Large intestine (tissue), 12 donors: ENCODE measurements at places on chromosomes 4 and X.

- no peaks in the 10 kb centered on the region for H3K36me3 ChIP-seq
- no peak overlapping the region for H3K27ac ChIP-seq
- no peaks in the 10 kb centered on the region for H3K27me3 ChIP-seq
- DNase-seq = no peak
- H3K4me1 ChIP-seq = no peaks in the 10 kb centered on the region
Observed at GRCh38 chr4:177033632-177034031, 240.9 kb upstream of the VEGFC start.

DNA sequence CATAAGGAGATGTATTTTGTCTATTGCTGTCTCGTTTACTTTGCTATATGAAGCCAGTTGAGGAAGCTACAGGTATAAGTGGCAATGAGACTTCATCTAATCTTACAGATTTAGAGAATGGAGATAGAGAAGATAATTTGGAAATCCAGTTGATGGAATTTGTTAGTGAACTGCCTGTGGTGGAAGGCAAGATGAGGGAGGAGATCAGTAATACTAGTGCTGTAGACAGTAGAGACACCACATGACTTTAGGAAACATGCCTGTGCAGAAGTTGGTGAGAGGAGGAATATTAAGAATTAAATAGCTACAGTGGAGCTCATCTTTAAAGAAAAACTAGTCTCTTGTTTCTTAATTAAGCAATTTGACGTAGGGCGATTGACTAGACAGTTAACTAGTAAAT is 51.3 kb downstream of the RBPJ start:
- H3K27me3 ChIP-seq = no peaks in the 10 kb centered on the region
- no peaks in the 10 kb centered on the region for H3K4me1 ChIP-seq
- H3K27ac ChIP-seq = no peak overlapping the region

DNA sequence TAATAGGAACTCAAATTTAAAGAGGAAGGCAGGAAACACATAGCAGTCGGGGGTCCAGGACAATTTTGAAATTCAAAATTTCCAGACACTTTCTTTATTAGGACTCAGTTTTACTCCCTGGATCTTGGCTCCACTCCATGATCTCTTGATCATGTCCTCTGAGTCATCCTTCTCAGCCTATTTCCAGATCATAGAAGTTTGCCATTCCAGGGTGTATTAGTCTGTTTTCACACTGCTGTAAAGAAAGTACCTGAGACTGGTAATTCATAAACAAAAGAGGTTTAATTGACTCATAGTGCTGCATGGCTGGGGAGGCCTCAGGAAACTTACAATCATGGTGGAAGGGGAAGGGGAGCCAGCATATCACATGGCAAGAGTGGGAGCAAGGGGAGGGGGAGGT is 564.7 kb upstream of the ACTRT1 start:
- H3K36me3 ChIP-seq = no peaks in the 10 kb centered on the region
- no peak overlapping the region for H3K4me3 ChIP-seq
- H3K27me3 ChIP-seq = no peaks in the 10 kb centered on the region
- no peaks in the 10 kb centered on the region for H3K4me1 ChIP-seq
- no peak for DNase-seq

GRCh38 chr4:94897023-94897422 is 139.3 kb downstream of the BMPR1B start:
- no peak overlapping the region for H3K27ac ChIP-seq
- DNase-seq = no peak
- H3K4me3 ChIP-seq = no peak overlapping the region
- H3K4me1 ChIP-seq = no peaks in the 10 kb centered on the region
- no peaks in the 10 kb centered on the region for H3K27me3 ChIP-seq

DNA sequence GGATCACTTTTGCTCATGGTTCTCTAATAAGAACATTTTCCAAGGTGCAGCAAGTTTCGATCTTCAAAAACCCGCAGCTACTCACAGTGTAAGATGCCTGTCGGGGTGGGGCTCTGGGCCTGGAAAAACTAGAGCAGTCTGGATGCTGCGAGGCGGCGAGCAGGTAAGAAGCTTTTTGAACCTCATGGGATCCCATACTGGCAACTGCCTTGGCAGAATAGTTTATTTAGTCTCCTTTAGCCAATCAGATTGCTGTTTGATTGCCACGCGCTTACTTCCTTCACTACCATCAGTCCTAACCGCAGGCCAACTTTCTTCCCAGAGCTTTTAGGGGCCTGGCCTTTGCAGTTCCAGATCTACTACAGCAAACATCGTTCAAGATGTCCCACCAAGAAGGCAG is 61.3 kb upstream of the MAGEB10 start:
- no peaks in the 10 kb centered on the region for H3K27me3 ChIP-seq
- H3K4me3 ChIP-seq = no peak overlapping the region
- no peak overlapping the region for H3K27ac ChIP-seq
- no peak for DNase-seq
- H3K4me1 ChIP-seq = no peaks in the 10 kb centered on the region
- H3K36me3 ChIP-seq = no peaks in the 10 kb centered on the region

DNA sequence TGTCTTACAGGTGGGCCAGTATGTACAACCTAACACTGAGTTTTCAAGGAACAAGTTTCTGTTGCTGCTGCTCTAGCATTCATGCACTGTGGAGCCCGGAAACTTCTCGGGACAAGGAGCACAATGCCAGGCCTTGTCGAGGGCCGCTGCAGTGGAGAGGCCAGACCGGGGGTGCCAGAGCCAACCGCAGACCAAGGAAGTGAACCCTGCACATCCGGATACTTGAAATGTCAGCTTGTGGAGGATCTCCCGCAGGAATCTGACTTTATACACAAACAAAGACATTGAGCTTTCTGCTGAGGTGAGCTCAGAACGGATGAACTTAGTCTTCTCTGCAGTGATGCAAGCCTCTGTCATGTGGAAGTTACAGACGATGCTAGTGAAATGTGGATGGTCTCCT is 99.5 kb downstream of the ZNF827 start:
- H3K27ac ChIP-seq = no peak overlapping the region
- no peak overlapping the region for H3K4me3 ChIP-seq
- peaks cover 25% of the 10 kb centered on the region for H3K36me3 ChIP-seq
- no peaks in the 10 kb centered on the region for H3K4me1 ChIP-seq
- no peaks in the 10 kb centered on the region for H3K27me3 ChIP-seq

- no peaks in the 10 kb centered on the region for H3K36me3 ChIP-seq
- no peak overlapping the region for H3K4me3 ChIP-seq
- no peaks in the 10 kb centered on the region for H3K4me1 ChIP-seq
- DNase-seq = no peak
- H3K27me3 ChIP-seq = no peaks in the 10 kb centered on the region
Observed at GRCh38 chr4:16237715-16238114, 11.4 kb upstream of the TAPT1 start.

GRCh38 chrX:74680391-74680790 is 66.0 kb upstream of the RLIM start:
- H3K4me1 ChIP-seq = no peaks in the 10 kb centered on the region
- DNase-seq = no peak
- H3K27ac ChIP-seq = no peak overlapping the region
- no peak overlapping the region for H3K4me3 ChIP-seq
- H3K36me3 ChIP-seq = no peaks in the 10 kb centered on the region
- H3K27me3 ChIP-seq = no peaks in the 10 kb centered on the region

DNA sequence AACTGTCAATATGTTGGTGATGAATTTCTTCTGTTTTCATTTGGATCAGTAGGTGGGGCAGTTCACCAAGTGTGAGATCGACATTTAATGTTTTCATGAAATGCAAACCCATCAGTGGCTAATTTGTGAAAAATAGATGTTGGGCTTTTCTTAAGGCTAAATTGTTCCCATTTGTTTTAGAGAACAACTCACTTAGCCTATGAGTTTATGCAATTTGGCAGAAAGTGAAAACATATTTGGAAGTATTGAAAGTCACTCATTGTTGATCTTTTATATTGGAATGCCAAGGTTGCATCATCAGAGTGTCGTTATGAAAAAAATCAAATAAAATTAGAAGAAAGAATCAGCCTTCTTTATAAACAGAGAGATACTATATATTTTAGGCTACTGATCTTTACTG is 132.4 kb downstream of the RPA4 start:
- no peaks in the 10 kb centered on the region for H3K27me3 ChIP-seq
- DNase-seq = no peak
- no peaks in the 10 kb centered on the region for H3K4me1 ChIP-seq
- H3K27ac ChIP-seq = no peak overlapping the region

- H3K27ac ChIP-seq = no peak overlapping the region
- DNase-seq = no peak
- H3K36me3 ChIP-seq = no peaks in the 10 kb centered on the region
- no peaks in the 10 kb centered on the region for H3K27me3 ChIP-seq
Observed at GRCh38 chr4:123449362-123449761, 52.8 kb downstream of the SPRY1 start.

DNA sequence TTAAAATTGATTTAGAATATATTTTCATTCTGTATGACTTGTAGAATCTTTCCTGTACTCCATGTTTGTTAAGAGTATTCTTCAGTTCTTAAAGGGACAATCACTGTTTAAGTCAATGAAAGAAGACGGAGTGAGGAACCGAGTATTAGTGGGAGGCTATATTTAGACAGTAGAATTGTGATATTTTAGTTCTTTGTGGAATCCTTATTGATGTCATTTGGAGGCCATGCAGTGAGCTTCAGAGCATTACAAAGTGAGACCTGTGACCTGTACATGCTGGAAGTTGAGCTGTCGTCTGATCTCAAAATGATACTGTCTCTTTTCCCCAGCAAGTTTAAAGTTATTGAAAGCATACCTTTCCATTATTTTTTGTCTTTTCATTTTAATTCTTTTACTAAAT is 394.7 kb downstream of the GALNTL6 start:
- no peak overlapping the region for H3K27ac ChIP-seq
- DNase-seq = no peak
- no peaks in the 10 kb centered on the region for H3K36me3 ChIP-seq
- no peaks in the 10 kb centered on the region for H3K4me1 ChIP-seq

GRCh38 chr4:23878912-23879732 is 10.7 kb downstream of the PPARGC1A start:
- no peaks in the 10 kb centered on the region for H3K27me3 ChIP-seq
- H3K36me3 ChIP-seq = no peaks in the 10 kb centered on the region
- no peak for DNase-seq
- peaks cover 45% of the 10 kb centered on the region for H3K4me1 ChIP-seq
- no peak overlapping the region for H3K27ac ChIP-seq
- no peak overlapping the region for H3K4me3 ChIP-seq

GRCh38 chr4:182749667-182750167 is 167.5 kb downstream of the DCTD start:
- H3K27me3 ChIP-seq = no peaks in the 10 kb centered on the region
- no peak overlapping the region for H3K27ac ChIP-seq
- no peak for DNase-seq
- no peak overlapping the region for H3K4me3 ChIP-seq

DNA sequence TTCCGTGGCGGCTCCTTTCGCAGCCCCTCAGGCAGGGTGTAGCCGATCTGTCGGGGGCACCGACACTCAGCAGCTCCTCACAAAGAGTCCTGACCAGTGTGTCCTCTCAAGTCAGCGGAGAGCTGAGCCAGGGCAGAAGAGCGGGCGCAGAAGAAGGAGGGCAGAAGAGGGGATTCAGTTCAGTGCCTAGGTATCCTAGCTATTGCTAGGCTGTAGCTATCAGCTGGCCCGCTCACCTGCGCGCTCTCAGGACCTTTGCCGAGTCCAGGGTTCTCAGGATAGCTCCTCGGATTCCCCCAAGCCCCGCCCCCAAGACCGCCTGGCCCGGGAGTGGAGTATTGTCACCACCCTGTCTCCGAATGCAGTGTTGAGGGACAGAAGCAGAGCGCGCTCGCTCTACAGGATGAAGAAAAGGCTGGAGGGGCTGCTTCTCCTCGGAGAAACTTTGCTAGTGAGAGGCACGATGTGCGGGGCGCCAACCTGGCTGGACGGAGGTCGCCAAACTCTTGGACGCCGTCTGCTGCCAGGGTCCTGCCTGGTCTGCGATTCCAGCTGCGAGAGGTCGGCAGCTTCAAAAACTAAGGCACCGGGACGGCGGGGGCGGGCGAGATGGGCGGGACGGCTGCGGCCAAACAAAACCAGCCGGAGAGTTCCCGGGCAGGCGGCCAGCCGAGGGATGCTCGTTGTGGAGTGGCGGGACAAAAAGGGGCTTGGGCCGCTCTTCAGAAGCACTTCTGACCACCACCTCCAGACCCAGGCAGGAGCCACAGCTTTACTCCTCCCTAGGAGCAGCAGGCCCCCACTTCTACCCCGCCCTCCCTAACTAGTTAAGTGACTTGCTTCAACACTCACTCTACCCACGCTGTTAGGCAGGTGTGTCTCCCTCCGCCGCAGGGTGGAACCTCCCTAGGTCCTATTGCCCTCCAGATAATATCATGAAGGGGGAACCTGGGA is at the start of gene XKRX:
XKRX (minus strand) TSS at position 258 of the 954 bp plus-strand sequence. CDS start 613 bp downstream, outside the sequence.
- H3K4me1 ChIP-seq = no peaks in the 10 kb centered on the region
- no peaks in the 10 kb centered on the region for H3K27me3 ChIP-seq
- peak within 1 kb of the TSS; percentile 58 for H3K4me3 ChIP-seq
- H3K27ac ChIP-seq = peak within 1 kb of the TSS; percentile 81
- peak; percentile 77 for DNase-seq

GRCh38 chr4:139666735-139667281 is 1.2 kb downstream of the MGST2 start:
- H3K27me3 ChIP-seq = no peaks in the 10 kb centered on the region
- no peaks in the 10 kb centered on the region for H3K36me3 ChIP-seq
- peaks cover 44% of the 10 kb centered on the region for H3K4me1 ChIP-seq
- peak overlapping the region; percentile 93 for H3K27ac ChIP-seq
- H3K4me3 ChIP-seq = peak overlapping the region; percentile 57
